Ascending aorta (tissue), 2 donors: ENCODE measurements at places on chromosomes 2 and 18.

DNA sequence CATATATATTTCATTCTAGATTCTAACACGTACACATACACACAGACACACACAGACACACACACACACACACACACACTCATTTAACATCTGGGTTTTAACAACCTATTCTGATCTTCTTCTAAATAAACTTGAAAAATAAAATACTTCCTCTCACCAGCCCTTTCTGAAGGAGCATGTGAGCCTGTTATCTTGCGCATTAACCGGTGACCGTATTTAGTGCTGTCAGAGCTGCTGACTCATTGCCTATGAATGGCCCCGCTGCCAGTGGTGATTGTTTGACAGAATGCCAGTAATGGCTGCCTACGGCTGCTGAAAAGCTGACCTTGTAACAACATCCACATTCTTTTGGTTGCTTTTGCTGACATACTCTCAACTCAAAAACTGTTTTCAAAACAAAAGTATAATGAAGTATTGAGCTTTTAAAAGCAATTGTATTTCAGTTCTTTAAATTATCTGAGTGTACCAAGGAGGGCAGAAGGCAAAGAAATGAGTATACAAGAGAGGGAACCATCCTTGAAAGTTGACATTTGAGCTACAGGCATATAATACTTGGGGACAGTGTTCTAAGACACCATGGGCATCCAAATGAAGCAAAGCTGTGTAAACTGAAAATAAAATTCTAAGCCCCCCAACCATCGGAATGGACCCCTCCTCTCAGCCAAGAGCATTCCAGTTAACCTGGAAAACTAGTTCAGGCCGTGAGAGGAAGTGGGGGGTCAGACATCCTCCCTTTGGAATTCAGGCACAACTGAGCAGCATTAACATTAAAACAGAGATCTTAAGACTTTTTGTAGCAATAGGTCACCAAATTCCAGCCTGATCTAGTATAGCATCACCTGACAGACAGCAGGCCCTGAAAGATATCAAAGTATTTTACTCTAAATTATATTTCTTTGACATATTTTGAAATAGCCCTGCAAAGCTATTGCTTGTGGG is 50.2 kb upstream of the DTNA start:
- peak; percentile 95 for DNase-seq

DNA sequence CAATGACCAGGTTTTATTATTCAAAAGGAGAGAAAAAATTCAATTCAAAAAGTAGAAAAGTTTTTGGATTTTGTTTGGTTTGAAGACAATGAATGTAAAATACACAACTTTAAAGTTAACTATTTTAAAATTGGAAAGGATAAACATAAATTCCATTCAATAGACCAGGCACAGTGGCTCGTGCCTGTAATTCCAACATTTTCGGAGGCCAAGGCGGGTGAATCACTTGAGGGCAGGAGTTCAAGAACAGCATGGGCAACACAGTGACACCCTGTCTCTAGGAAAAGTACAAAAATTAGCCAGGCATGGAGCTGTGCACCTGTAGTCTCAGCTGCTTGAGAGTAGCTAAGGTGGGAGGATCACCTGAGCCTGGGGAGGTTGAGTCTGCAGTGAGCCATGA is 54.7 kb downstream of the SCN9A start:
- no peak for DNase-seq

GRCh38 chr2:120747281-120747680 is 11.6 kb downstream of the GLI2 start:
- DNase-seq = peak; percentile 33

- DNase-seq = no peak
Observed at GRCh38 chr18:58632552-58632951, 3.7 kb upstream of the ALPK2 start.

- DNase-seq = no peak
Observed at GRCh38 chr2:209387389-209387788, 36.5 kb upstream of the MAP2 start.

GRCh38 chr2:223563462-223563861 is 38.7 kb downstream of the SCG2 start:
- no peak for DNase-seq

DNA sequence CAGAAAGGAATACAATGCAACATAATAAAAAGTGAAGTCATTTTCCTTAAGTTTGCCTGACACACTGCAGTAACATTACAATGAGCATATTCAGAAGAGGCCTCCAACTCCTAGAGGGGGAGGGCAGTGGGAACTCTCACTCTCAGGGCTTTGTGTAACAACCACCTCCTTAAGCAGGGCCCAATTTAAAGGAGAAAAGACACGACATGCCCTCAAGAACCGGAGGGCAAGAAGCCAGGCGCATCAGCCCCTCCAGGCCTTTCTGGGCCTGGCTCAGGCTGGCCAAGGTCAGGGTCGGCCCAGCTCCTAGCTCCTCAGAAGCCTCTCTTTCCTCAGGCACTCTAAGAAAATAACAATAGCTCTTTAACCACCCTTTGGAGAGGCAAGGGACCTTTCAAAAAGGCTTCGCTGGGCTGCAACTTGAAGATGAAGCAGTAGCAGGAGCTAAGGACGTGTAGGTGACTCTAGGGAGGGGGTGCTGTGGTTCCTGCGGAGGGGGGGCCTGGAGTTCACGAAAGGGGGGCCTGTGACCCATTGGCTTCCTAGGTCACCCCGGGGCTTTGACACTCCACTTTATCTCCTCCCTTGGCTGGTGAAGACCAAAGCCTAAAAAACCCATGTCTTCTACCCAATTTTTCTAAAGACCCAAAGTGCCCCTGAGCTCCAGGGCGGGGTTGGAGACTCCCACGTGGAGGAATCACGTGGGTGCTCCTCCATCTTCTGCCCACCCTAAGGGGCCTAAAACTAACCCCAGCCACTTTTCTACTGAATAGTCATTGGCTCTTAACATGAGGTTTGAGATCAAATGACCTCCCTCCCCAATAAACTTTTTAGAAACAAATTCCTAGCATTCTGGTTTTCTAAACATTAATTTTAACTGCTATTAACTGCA is 13.3 kb downstream of the SERTAD2 start:
- no peak for DNase-seq

GRCh38 chr2:9944330-9944758 is 7.1 kb upstream of the GRHL1 start:
- DNase-seq = no peak

- DNase-seq = no peak
Observed at GRCh38 chr2:188235364-188235763, 56.3 kb upstream of the GULP1 start.

GRCh38 chr2:146438246-146438645 is 1406.6 kb upstream of the ACVR2A start:
- DNase-seq = no peak
